Activated CD8-positive, alpha-beta memory T cell treated with anti-CD3 and anti-CD28 coated beads, Interleukin-2, amount 10 ng/mL, durations not matched to agents 7 days and 5 days (primary cell): ENCODE measurements at places on chromosomes 7 and 10. TPM values are rescaled to one million over a fixed set of nuclear protein-coding genes. Genes with fewer than 3 reads are reported as not detected.

DNA sequence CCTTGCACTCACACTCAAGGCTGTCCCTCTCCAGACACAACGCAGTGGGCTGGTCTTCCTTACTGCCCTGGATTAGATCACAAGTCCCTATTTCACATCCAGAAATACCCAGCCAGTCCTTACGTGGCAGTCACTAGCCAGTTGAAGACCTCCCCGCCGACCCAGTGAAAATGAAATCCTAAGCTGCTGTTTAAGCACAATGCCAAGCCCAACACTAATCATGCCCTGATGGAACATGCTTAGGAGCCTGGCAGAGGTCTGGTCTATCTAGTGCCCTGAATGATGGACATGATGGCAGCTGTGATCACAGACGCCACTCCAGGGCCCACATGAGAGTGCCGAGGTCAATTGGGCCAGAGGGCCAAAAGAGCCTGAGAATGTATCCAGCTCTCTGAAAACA, 389.0 kb downstream of the GRID1 start:
- no peak for DNase-seq
- no peak overlapping the region for H3K27ac ChIP-seq
- H3K4me1 ChIP-seq = no peaks in the 10 kb centered on the region
- no peaks in the 10 kb centered on the region for H3K36me3 ChIP-seq

DNA sequence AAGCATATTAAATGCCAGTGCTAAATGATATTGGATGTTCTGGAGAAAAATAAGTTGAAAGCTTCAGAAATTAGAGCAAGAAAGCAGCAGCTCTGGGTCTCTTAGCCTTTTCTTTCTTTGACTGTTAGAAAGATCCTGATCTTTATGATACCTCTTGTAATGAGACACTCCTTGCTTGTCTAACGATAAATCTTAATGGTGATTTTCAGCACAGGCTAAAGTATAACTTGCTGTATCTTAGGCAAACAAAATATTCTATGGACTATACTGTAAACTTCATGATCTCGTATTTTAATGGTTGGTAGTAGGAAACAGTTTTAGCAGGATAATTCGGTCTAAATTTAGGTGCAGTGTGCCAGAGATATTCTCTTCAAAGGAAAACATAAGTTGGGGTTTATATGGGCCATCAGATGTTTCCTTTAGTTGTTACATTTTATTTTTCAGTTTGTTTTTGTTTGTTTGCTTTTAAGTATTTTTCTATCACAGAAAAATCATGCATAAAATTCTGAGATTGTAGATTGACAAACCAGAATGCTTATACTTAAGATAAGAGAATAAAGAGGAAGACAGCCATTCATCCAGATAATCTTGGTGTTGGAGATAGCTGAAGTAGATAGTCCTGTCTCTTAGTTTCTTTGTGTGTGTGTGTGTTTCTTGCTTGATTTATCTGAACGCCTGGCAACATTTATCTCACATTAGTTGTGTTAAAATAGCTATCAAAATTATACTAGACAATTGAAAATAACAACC, 4.7 kb downstream of the CASD1 start:
- peaks cover 39% of the 10 kb centered on the region for H3K4me1 ChIP-seq
- H3K27ac ChIP-seq = no peak overlapping the region
- no peaks in the 10 kb centered on the region for H3K27me3 ChIP-seq
- peaks cover 23% of the 10 kb centered on the region for H3K36me3 ChIP-seq

DNA sequence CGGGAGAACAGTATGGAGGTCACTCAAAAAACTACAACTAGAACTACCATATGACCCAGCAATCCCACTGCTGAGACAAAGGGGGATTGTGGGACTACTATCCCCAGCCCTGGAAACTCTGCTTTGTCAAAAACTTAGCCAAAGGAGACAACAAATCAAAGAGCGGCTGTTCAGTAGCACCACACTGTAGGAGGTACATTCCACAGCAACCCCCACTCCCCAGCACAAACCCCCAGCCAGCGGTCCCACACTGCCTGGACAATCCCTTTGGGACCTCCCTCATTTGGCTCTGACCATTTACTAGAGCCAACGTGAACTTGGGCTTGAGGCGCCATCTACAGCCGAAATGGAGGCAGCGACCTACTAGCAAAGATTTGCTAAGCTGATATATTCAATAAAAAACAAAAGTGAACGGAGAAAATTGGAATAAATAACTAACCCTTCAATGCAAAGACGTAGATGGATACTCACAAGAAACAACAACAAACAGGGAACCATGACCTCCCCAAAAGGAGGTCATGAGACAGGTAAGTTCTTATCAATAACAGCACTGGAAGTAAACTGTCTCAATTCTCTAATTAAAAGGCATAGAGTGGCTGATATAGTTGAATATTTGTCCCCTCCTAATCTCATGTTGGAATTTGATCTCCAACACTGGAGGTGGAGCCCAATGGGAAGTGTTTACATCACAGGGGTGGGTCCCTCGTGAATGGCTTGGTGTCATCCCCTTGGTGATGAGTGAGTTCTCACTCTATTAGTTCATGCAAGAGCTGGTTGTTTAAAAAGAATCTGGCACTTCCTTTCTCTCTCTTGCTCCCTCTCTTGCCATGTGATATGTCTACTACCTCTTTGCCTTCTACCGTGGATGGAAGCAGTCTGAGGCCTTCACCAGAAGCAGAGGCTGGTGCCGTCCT, 119.0 kb upstream of the KCNMA1 start:
- no peaks in the 10 kb centered on the region for H3K36me3 ChIP-seq
- no peak overlapping the region for H3K4me3 ChIP-seq
- peak; percentile 44 for DNase-seq
- H3K27ac ChIP-seq = no peak overlapping the region
- peaks cover 27% of the 10 kb centered on the region for H3K27me3 ChIP-seq
- no peaks in the 10 kb centered on the region for H3K4me1 ChIP-seq

- H3K4me3 ChIP-seq = no peak overlapping the region
- DNase-seq = no peak
These were observed 247.0 kb downstream of the TRIL start for GRCh38 chr7:28711114-28711513.

DNA sequence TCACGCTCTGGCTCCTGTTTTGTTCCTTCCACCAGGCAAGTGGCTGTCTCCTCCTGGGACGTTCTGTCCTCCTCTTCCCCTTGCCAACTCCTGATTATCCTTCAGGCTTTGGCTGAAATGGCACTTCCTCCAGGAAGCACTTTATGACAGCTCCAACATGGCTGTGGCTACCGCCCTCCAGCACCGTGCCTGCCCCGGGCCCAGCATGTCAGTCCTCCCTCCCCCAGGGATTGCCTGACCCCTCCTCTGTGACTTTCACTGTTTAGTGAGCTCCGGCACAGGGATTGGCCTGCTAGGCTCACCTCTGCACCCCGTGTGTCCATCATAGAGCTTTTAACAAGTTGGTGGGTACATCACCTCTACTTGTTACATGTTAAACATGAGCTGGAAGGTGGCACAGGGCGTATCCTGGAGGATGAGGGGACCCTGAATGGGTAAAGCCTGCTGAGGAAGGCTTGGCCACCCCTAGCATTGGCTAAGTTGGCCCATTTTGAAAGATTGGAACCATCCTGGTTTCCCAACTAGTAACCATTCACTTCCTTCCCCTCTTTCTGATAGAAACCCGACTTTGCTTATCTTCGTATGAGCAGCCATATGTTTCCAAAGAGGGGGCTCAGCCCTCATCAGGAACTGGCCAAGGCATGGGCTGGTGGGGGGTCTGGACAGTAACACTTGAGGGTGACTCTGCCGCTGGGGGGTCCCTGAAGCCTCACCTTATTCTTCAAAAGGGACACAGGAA, 10.5 kb upstream of the ADAMTS14 start:
- H3K4me1 ChIP-seq = peaks cover 10% of the 10 kb centered on the region
- no peak for DNase-seq
- peaks cover 14% of the 10 kb centered on the region for H3K27me3 ChIP-seq
- no peak overlapping the region for H3K27ac ChIP-seq
- no peak overlapping the region for H3K4me3 ChIP-seq

- no peak for DNase-seq
- peaks cover 2% of the 10 kb centered on the region for H3K27me3 ChIP-seq
- H3K4me1 ChIP-seq = no peaks in the 10 kb centered on the region
- no peak overlapping the region for H3K4me3 ChIP-seq
- no peak overlapping the region for H3K27ac ChIP-seq
- no peaks in the 10 kb centered on the region for H3K36me3 ChIP-seq
These were observed 4.8 kb upstream of the ADD3 start for GRCh38 chr10:110002801-110003523.

DNA sequence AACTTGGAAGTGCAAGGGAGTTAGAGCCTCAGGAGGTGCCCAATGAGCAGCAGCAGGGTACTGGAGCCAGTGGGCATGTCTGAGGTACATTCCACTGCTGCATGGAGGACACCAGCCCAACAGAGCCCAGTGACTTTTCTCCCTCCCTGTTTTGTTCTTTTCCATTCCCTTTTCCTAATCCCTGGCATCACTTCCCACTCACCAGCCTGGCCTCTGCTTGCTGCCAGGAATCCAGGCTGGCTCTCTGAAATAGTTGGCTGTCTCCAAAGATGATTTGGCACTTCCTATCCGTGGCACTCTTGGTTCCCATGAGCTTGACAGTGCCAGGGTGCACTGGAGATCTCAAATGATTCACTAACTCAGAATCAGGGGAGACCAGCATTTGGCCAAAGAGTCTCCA, 97.7 kb upstream of the ZPBP start:
- no peak for DNase-seq
- H3K4me1 ChIP-seq = no peaks in the 10 kb centered on the region
- peaks cover 1% of the 10 kb centered on the region for H3K36me3 ChIP-seq
- no peak overlapping the region for H3K4me3 ChIP-seq
- peaks cover 27% of the 10 kb centered on the region for H3K27me3 ChIP-seq

The CRYGN gene
- not detected for total RNA-seq

The C10orf143 gene
- 4.3 TPM for total RNA-seq

The TMEM273 gene
- total RNA-seq = 72.0 TPM

The UBTD1 gene
- 0.88 TPM for total RNA-seq

The PANK1 gene
- 7.8 TPM for total RNA-seq

The AASS gene
- total RNA-seq = 1.7 TPM
